ENCODE measurements at places on chromosomes 3 and 15.

- DNase-seq: no peak
Measured at GRCh38 chr3:170689893-170690660, 104.2 kb upstream of the SLC7A14 start.

DNA sequence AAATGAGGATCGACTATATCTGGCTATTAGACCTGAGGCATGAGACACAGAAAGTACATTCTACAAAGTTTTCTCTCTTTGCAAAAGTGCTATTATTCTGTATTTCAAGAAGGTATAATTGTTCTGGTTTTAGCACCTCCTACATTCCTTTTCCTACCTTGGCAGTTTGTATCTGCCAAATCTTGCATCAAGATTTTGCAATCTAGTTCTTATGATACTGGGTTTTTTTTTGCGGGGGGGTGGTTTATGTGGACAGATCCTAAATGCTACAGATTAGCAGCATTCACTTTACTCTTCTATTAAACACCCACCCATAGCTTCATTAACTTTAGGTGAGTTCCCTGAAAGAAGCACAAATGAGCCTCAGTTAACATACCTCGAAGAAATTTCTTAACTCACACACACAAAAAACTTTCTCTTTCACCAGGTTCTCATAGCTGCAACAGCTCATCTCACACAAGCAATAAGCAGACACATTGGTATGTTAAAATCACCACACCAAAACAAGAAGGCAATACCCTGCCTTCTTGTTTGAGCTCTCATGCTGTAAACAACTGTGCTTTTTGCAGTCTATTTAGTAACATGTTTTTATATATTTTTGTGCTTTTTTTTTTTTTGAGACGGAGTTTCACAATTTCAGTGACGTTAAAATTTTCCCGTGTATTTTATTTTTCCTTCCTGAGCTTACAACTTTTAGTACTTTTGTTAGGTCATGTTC is 73.0 kb upstream of the VGLL4 start:
- no peak for DNase-seq

- no peak for DNase-seq
Measured at GRCh38 chr3:43895573-43895972, 204.8 kb downstream of the ABHD5 start.

DNA sequence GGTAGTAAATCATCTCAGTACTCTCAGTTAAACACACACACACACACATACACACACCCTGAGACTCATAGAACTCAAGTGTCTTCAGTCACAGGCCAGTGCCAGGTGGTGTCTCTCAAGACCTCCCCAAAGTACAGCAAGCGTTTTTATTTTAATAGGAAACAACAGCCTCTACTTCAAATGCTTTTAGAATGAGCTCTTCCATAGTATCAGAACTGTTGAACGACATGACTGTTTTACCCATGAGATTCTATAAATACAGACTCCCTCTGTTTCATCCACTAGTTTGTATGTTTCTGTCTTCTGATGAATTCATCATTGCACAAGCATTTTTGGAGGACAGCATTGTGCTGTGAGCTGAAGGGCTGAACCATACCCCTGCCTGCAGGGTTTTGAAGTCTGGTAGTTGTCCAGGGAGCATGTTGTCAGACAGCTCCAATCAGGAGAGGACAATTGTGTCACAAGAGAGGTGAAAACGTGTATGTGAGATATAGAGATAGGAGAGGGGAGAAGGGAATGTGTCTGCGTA is 201.0 kb upstream of the BCL6 start:
- DNase-seq: no peak

DNA sequence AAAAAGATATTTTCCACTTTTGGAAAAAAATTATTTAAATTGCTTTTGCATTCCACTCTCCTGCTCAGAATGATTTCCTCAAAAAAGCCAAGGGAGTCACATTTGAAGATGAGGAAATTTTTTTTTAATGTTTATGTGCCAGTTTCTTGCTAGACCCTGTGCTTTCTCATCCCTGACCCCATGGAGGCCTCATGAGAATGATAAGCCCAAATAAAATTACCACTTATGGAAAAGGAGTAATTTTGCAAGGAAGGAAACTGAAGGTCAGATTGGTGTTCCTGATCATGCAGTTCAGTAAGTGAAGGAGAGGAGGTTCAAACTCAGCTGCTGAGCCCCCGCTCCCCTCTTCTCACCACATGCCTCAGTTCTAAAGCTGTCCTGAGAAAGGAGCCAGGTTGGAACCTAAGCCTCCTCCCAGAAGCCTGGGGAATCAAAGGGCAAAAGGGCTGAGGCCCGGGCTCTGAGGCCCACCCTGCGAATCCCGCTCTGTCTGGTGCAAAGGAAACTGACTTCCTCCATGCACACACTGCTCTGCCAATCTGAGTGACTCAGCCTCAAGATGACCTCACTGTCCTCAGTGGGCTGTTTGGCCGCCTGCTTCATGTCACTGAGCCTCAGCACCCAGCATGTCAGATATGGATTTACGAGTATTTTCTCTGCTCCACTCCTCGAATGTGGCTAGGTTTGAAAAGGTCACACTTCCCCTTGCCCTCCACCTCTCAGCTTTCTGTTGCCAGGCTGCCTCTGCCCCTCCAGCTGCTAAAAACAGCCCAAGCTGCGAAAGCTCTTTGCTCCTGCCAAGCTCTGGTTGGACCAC is 56.9 kb upstream of the FLNB start:
- DNase-seq: no peak

- no peak for DNase-seq
Measured at GRCh38 chr3:48278884-48279559, 38.1 kb downstream of the ZNF589 start.

- no peak for DNase-seq
Measured at GRCh38 chr3:23395115-23395514, 192.0 kb downstream of the UBE2E2 start.

DNA sequence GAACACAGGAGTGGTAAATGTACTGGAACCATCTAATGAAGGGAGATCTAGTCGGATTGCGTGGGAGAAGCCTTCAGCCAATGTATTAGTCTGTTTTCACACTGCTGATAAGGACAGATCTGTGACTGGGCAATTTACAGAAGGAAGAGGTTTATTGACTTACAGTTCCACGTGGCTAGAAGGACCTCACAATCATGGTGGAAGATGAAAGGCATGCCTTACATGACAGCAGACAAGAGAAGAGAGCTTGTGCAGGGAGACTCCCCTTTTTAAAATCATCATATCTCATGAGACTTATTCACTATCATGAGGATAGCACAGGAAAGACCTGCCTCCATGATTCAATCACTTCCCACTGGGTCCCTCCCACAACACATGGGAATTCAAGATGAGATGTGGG is 17.0 kb downstream of the HRG start:
- DNase-seq: no peak

DNA sequence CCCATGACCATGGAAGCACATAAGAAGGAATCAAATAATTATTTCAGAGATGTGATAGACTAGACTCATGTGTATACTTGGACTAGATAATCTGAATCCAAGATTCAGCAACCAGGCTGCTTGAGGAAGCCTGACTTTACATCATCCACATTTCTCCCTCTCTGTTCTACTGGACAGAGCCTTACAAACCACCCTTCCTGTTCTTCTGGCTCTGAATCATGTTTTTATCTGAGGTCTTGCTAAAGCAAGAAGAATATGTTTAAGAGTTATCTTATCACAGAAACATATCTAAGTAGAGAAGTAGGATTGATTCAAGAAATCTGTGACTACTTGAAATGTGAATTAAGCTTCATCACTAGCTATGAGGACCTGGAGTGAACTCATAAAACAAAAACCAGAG is 71.1 kb upstream of the SLC24A5 start:
- no peak for DNase-seq

- DNase-seq: no peak
Measured at GRCh38 chr3:41267975-41268640, 68.8 kb downstream of the CTNNB1 start.

DNA sequence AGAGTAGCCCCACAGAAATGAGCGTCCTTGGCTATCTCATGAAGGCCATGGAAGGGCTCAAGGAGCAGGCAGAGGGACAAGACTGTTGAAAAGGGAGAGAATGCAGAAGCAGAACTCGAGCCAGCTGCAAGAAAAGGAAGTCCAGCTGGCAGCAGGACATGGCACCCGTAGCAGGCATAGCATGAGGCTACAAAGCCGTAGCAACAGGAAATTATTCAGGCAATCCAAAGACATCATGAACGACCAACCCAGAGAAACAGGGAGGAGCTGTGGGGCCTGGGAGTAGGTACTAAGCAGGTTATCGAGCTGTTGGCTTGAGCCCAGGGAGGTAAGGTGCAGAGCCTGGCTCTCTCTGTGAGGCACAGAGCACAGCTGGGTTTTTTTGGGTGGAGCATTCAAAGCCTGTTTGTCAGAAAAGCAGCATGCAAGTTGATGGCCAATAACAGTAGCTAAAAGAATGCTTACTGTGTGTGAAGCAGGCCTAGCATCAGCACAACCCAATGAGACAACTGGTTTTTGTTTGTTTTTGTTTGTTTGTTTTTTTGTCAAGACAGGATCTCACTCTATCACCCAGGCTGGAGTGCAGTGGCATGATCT is 144.0 kb upstream of the SMAD3 start:
- DNase-seq: no peak

- DNase-seq: no peak
Measured at GRCh38 chr3:184155644-184156521, 706 bp downstream of the DVL3 start.

DNA sequence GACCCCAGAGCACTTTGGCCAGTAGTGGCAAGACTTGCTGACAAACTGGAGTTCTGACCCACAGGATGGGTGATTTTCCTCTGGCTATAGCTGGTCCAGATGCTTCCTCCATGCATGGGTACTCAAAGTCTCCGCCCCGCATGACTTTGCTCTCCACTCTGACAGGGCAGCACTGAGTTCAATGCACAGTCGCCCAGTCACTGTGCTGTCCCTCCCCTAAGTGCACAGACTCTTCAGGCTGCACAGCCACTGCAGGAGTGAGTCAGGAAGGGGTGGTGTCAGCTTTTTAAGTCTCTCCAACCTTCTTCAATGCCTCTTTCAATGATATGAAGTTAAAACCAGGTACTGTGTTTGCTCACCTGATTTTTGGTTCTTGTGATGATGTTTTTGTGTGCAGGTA is 17.8 kb downstream of the TEX9 start:
- DNase-seq: no peak

DNA sequence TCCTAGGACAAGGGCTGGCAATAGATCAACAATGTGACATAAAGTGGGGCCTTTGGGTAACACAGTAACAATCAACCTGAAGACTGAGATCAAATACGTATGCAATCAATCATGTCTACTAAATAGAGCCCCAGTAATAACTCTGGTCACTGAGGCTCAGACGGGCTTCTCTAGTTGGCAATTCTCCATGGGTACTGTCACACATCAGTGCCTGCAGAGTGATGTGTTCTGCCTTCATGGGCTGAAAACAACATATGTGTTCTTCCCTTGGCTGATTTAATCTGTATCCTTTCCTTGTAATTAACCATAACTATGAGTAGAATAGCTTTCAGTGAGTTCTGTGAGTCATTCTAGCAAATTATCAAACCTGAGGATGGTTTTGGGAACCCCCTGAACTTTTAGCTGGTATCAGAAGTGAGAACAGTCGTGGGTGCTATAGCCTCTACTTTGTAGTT is 113.6 kb downstream of the TMCO5A start:
- DNase-seq: no peak

GRCh38 chr3:72388117-72388516 is 460.1 kb downstream of the SHQ1 start:
- no peak for DNase-seq

DNA sequence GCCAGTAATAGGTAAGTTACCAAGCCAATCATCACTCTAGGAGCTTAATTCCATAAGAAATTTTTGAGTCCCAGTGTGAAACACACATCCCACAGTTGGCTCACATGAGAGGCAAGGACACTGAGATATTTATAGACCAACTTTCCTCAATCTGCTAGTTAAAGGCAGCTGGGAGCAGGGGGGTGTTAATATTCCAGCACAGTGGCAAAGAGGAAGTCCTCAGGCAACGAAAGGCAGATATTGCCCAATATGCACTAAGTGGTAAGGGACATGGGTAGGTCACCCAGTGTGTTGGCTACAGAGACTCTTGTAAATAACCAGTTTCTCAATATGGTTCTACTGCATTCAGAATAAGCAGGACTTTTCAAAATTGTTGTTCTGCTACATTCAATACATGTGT is 61.0 kb downstream of the TOP2B start:
- no peak for DNase-seq

GRCh38 chr3:72190050-72190449 is 405.1 kb upstream of the PROK2 start:
- DNase-seq: no peak

GRCh38 chr3:15728766-15729165 is 69.0 kb downstream of the ANKRD28 start:
- no peak for DNase-seq

DNA sequence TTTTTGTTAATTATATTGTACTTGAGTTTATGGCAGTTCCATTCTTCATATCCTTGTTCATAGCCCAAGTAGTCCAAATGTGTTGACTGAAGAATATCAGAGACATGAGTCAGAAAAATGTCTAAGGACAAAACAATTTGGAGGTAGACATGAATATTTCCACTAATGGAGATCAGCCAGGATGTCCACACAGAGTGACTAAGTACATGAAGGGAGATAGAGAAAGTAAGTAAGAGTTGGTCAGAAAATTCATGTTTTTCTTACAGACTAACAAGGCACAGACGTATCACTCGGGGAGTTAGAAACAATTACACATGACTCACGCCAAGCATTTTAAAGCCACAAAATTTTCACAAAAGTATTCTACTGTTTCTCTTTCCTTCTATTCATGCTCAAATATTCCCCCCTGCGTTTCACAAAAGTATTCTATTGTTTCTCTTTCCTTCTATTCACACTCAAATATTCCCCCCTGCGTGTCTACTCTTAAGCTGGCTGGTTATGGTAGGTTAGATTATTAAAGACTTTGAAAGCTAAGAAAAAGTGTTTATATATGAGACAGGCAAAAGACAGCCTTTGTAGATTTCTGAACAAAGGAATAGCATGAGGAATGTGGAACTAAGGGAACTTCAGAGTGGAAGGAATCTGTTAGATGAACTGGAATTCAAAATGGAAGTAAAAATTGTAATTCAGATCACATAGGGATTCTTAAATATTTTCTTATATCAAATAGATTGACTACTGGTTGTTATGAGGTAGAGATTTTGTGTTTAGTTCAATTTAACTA is 648.7 kb upstream of the CCDC54 start:
- DNase-seq: no peak

DNA sequence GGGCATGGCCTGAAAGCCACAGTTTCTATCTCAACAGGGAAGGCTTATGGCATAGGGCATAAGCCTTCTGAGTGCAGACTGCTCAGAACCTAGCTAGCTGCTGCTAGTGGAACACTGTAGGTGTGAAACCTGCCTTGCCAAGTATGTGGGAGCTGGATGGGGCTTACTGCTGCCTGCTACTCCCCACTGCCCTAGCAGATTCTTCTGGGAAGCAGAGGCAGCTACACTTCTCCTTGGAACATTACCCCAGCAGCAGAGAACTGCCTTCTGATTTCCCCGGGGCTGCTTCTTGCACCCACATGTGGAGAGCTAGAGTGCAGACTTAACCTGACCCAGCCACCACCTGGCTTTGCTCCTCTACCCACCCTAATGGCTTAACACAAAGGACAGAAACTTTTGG is 215.7 kb downstream of the POLQ start:
- no peak for DNase-seq

Data from stimulated activated CD4-positive, alpha-beta T cell treated with anti-CD3 and anti-CD28 coated beads, Interleukin-12 subunit alpha, Interleukin-12 subunit beta, amount 100 ng/mL, for 24 hours (primary cell).